Midbrain (tissue), 1 donor: ENCODE measurements at places on chromosomes 1 and 21.

- DNase-seq = no peak
Measured at GRCh38 chr21:25887646-25888306, 153.0 kb downstream of the GABPA start.

- DNase-seq = no peak
Measured at GRCh38 chr1:52629667-52630066, 3.3 kb upstream of the SHISAL2A start.

DNA sequence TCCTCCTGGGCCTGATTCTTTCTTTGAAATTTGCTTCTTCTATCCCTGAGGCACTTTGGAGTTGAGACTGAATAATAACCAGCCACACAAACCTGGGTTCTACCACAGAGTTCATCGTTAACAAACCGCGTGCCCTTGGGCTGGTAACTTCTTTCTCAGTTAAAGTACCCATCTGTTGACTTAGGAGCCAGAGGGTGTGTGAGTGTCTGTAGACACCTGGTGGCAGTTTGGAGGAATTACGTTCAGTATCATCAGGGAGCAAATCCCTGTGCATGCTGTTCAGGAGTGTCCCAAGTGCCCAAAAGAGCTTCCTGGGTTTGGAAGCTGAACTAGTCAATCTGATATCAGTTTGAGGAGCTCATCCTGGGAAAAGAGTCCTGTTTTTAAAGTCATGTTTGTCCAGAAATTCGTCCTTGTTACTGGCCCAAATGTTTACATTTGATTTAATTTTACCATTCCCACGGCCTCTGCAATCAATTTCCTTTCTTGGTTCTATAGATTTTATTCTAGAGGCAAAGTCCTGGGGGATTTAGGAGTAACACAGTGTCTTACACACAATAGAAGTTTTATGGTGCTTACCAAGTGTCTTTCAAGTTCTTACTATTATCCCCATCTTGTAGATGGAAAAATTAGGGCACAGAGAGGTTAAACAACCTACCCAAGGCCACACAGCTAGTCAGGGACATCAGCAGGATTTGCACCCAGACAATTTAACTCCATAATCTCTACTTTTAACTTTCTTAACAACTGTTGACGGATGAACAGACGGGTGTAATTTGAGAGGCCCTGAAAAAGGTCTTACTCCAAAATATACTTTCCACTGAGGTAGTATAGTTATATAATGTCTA lies 26.7 kb upstream of the RPTN start:
- peak; percentile 21 for DNase-seq

DNA sequence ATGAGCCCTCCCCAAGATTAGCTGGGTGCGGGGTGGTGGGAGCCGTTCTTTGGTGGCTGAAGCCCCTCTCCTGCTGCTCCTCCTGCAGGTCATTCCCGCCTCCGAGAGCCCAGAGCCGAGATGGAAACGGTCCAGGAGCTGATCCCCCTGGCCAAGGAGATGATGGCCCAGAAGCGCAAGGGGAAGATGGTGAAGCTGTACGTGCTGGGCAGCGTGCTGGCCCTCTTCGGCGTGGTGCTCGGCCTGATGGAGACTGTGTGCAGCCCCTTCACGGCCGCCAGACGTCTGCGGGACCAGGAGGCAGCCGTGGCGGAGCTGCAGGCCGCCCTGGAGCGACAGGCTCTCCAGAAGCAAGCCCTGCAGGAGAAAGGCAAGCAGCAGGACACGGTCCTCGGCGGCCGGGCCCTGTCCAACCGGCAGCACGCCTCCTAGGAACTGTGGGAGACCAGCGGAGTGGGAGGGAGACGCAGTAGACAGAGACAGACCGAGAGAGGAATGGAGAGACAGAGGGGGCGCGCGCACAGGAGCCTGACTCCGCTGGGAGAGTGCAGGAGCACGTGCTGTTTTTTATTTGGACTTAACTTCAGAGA lies 448 bp downstream of the G0S2 start:
- peak; percentile 11 for DNase-seq

- DNase-seq = no peak
Measured at GRCh38 chr1:8027748-8028570, 1.9 kb upstream of the ERRFI1 start.

DNA sequence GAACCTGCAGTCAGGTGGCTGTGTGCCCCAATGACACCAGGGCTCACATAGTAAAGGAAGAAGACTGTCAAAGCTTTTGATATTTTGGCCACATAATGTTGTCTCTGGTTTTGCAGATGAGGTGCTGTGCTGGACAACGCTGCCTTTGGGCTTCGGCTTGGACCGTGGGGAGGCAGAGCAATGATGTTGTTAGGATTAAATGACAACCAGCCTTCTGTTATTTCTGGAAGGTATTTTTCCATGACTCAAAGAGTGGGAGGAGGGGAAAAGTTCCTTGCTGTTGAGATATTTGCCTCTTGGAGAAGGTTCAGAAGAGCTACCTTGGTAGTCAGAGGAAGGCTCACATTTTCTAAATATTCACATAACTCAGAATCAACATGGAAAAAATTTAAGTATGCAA lies 187.3 kb upstream of the GALNT2 start:
- DNase-seq = no peak

GRCh38 chr1:97063532-97063931 lies 341.9 kb downstream of the PTBP2 start:
- DNase-seq = no peak

DNA sequence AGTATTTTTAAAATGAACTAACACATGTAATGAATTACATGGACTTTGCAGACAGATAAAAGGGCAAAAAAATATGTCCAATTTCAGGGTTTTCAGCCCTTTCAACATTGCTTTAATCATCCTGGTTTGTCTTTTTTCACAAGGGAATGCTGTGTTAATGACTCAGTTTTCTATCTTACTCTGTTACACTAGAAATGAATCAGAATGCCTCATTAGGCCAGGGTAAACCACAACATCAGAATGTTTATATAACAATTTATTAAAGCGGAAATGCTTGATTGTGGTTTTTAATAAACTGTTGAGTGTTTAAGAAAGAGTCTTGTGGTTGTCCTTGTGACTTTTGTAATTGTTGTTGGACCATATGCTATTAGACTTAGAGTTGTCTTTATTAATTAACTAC lies 13.5 kb downstream of the GORAB start:
- DNase-seq = no peak

- no peak for DNase-seq
Measured at GRCh38 chr1:160465123-160465522, 57.9 kb downstream of the SLAMF6 start.

DNA sequence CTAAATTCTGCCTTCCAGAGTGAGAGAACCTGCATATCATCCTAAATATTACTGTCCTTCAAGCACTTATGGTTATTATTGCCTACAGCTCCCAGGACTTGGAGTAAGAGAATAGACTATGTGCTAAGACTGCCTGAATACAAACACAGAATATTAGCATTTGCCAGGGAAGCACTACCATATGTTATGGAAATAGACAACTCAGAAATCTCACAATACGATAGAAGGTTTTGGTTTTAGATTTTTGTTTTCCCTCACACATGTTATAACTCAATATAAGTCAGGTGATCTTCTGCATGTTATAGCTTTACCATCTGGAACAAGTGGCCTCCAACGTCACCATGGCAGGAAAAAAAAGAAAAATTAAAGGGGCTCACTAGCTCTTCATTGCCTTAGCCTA lies 413.9 kb downstream of the LRRIQ3 start:
- DNase-seq = no peak

DNA sequence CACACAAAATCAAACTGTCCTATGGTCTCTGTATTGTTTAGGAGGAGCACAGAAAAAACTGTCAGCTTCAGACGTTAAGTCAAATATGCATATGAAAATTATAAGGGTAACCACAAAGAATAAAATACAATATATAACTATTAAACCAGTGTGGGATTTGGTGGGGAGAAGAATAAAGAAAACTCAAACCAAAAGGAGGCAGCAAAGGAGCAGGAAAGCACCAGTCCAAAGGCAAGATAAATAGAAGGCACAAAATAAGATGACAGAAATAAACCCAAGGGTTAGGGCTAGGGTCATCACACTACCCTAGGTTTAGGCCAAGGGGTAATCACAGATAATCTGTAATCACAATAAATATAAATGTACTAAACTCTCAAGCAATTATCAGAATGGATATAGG lies 32.8 kb downstream of the DLGAP3 start:
- DNase-seq = no peak

DNA sequence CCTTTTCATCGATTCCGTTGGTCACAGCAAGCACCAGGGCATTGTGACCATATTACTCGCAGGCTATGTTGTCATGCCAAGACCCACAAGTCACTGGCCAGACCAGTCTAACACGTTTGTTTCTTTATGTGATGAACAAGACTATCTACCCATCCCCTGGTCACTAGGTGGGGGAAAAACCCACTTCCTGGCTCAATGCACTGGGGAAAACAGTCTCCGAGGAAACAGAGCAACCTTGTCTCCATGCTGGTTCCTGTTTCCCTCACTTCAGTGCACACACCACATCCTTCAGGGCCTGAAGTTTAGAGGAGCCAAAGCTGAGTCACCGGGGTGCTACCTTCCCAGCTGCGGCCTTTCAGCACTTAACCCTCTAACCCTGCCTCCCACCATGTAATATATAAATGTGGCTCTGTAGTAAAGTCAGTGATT lies 20.9 kb downstream of the ERICH3 start:
- no peak for DNase-seq

GRCh38 chr21:31405604-31406003 lies 61.5 kb upstream of the TIAM1 start:
- DNase-seq = no peak

- no peak for DNase-seq
Measured at GRCh38 chr1:208030288-208031091, 119.6 kb upstream of the CD34 start.

GRCh38 chr1:228691926-228692325 lies 43.4 kb upstream of the RHOU start:
- peak; percentile 48 for DNase-seq

GRCh38 chr1:178629252-178630154 lies 95.5 kb upstream of the RALGPS2 start:
- DNase-seq = no peak

GRCh38 chr1:34746785-34747637 lies 7.8 kb upstream of the GJB5 start:
- no peak for DNase-seq

DNA sequence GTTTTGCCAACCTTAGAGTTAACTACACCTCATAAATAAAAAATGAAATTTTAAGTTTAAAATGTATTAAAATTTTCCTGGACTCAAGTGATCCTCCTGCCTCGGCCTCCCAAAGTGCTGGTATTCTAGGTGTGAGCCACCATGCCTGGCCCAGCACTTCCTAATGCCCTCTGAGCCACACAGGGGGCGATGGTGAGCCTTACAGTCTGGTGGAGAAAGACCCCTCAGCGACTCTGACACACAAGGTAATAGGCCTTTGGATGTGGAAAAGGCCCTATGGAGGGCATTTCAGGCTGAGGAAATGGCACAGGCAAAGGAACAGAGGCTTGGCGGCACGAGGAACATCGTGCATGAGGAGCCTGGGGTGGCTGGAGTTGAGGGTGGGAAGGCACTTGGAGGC lies 6.7 kb downstream of the CITED4 start:
- DNase-seq = no peak

- peak; percentile 5 for DNase-seq
Measured at GRCh38 chr1:245310571-245311531, 156.1 kb downstream of the KIF26B start.

DNA sequence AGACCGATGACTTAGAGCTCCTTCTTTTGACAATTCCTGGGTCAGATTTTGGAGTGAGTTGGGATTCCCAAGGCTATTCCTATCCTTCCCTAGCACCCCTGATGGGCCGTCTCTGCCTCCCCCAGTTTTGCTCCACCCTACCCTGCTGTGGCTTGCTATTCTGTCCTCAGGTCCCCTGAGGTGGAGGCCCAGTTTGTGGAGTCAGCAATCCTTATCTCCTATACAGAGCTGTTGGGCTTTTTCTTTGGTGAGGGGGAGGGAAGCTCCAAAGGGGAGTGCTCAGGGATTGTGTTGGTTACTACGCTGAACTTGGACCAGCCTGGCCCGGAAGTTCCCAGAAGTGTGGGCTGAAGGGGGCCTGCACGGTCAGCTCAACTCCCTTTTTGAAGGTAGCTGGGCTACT lies 7.6 kb downstream of the SESN2 start:
- DNase-seq = no peak

DNA sequence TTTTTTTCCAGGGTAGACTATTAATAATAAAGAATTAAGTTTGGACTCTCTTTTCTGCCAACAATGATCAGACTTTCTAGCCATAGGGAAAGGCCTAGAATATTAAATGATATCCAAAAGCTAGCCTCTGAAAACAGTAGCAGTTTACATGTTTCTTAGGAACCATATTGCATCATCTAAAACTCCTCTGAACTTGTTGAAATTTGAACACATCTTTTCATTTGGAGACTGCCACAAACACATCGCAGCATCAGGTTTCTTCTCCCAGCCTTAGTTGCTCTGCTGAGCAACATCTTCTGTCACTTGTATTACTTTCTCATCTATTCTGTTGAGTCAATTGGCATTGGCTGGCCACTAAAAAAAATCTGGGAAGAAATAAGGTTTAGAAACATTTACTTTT lies 63.2 kb upstream of the GNG4 start:
- no peak for DNase-seq

DNA sequence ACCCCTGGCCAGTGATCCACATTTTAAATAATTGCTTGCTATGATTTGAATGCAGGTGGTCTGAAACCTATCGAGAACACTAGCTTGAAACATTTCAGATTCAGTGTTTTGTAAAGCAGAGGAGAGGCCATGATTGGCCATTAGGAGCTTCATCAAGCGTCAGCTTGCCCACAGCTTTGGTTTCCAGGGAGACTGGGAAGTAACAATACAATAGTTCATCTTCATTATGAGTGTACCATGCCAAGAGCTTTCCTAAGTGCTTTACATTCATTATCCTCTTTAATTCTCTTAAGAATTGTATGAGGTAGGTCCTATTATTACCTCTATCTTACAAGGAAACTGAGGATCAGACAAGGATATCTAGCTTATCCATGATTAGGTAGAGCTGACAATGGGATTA lies 27.7 kb upstream of the ATP5PO start:
- no peak for DNase-seq

GRCh38 chr1:98398649-98399048 lies 262.9 kb upstream of the SNX7 start:
- DNase-seq = no peak

DNA sequence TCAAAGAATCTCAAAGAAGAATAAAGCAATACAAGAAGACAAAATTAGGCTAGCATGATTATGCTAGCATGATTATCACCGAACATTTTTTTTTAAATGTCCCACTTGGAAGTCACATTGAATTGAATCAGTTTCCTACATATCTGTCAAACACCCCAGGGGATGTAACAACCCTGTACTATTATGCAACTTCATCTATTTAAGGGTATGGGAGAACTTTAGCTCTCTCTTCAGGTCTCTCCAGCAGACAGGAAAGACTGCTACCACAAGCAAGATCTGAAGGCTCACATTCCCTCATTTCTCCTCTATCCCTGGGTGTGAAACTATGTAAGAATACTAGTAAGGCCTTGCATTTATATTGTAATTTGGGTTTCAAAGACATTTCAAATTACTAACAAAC lies 52.8 kb downstream of the EDEM3 start:
- no peak for DNase-seq

- no peak for DNase-seq
Measured at GRCh38 chr21:18318156-18318555, 73.5 kb downstream of the CHODL start.

GRCh38 chr1:244444854-244445253 lies 6.9 kb downstream of the ADSS2 start:
- DNase-seq = no peak

- DNase-seq = no peak
Measured at GRCh38 chr1:68049941-68050878, at the start of gene DIRAS3. DIRAS3 (minus strand) TSS chr1:68050627; CDS start chr1:68047297, 3,330 bp downstream.

GRCh38 chr1:34754964-34755637 lies at the start of gene GJB5:
GJB5 (plus strand) TSS chr1:34755047; CDS start chr1:34757331, 2,284 bp downstream.
- no peak for DNase-seq

GRCh38 chr1:216183007-216183406 lies 240.2 kb downstream of the USH2A start:
- DNase-seq = no peak
